Activated T-helper 1 cell treated with anti-CD3 and anti-CD28 coated beads, Interleukin-2, amount 50 U/mL, for 16 hours (primary cell): ENCODE measurements at places on chromosomes 12 and 14.

GRCh38 chr14:29803045-29803444, 124.6 kb downstream of the PRKD1 start:
- DNase-seq = no peak

GRCh38 chr14:106417224-106418049, 891.1 kb downstream of the TMEM121 start:
- DNase-seq = peak; percentile 69

GRCh38 chr12:80892597-80893445, 44.9 kb downstream of the LIN7A start:
- no peak for DNase-seq

DNA sequence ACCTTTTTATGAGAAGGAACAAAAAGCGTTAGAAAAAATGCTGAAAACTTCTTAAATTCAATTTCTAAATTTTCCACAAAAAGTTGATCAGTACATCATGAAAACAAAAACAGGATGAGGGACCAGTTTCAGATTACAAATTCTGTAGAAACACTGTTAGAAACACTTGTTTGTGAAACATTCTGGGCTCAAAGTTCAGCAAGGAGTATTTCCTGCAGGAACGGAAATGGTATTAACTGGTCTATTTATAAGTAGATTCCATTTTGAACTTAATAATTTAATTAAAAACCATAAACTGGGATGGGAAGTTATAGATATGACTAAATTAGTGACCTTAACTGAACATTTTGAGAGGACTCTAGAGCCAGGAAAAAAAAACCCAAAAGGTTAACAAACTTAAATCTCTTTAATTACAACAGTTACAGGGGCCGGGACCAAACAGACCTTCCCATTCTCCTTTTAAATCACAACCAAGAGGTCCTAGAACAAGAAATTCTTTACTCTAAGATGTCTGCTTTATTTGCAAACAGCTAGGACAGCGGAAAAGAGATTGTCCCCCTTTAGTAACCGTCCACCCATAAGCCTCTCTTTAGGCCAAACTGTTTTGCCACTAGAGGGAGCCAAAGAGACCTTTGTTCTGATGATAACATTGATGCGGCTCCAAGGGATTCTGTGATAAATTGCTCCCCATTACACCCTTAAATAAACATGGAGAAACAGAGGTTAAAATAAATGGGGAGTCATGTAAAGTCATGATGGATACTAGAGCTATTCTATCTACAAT, 69.0 kb upstream of the RERGL start:
- DNase-seq = no peak
